ENCODE measurements at places on chromosomes 2 and 18. TPM values are rescaled to one million over a fixed set of nuclear protein-coding genes. Genes with fewer than 3 reads are reported as not detected.

Gene ATG9A
- polyA plus RNA-seq: 46.8 TPM

Gene BBS5
- 10.3 TPM for polyA plus RNA-seq

Gene CD207
- 0.08 TPM for polyA plus RNA-seq

Gene C18orf63
- 0.35 TPM for polyA plus RNA-seq

Gene FSIP2
- 3.5 TPM for polyA plus RNA-seq

Gene OXER1
- polyA plus RNA-seq: 6.6 TPM

Gene CYP27C1
- 6.3 TPM for polyA plus RNA-seq

Gene PJVK
- 11.3 TPM for polyA plus RNA-seq

Gene TMEM37
- 56.4 TPM for polyA plus RNA-seq

Gene BMP10
- not detected for polyA plus RNA-seq

Gene INPP5D
- polyA plus RNA-seq: 6.2 TPM

Gene ATOH8
- polyA plus RNA-seq: 11.2 TPM

Gene SLC11A1
- polyA plus RNA-seq: 0.56 TPM

Gene RAB6C
- 1.3 TPM for polyA plus RNA-seq

Gene KCNK3
- polyA plus RNA-seq: 1.2 TPM

Gene RABL2A
- 43.1 TPM for polyA plus RNA-seq

Gene LIMS3
- polyA plus RNA-seq: 4.9 TPM

Gene SOWAHC
- polyA plus RNA-seq: 16.7 TPM

Gene PXDN
- polyA plus RNA-seq: 161 TPM

Gene HIBCH
- 82.9 TPM for polyA plus RNA-seq

Gene FAM237A
- not detected for polyA plus RNA-seq

All from right renal cortex interstitium (tissue), 3 donors.